ENCODE measurements at places on chromosomes 5 and 9.

DNA sequence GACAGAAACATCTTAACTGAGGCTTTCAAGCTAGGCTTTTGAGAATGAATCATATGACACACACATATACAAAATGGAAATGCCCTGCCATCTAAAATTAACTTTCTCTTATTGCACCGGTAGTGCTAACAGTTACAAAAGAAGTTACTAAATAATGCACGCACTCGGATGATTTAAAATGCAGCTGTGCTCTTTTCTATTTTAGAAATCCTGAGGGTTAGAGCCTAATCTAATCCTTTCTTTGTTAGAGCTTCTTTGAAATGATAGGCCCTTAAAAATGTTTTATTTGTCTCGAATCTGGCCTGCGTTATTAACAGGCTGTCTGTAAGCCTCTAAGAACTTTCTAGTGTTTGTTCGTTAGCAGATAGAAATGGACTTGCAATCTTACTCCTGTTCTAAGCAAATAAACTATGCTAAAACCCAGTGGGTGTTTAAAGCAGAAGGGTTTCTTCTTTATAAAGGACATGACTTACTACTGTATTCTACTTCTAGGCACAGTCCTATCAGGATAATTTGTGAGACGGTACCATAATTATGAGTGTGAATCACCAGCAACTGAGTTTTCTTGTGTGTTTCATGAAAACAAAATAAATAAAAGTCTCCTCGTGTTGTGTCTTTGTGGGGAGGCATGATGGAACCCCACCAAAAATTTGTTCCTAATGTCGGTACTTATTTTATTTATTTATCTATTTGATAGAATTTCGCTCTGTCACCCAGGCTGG, 69.2 kb upstream of the MYO10 start:
- DNase-seq = no peak

GRCh38 chr5:180596115-180596667, 4.9 kb upstream of the SCGB3A1 start:
- no peak for DNase-seq

DNA sequence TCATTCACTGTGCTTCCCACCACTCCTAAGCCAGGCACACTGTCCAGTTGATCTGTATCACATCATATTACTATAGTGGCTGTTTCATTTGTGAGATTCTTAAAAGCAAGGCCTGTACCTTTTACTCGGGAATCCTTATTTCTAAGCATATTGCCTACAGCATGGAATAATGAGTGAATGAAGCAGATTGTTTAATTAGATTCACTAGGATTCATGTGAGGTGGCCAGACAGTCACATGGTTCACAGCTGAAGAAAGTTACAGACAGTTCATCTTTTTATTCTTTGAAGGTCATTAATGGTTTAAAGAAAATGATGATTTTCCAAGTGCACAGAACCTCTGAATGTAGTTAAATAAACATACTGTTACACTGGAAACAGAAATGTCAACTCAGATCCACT, 24.3 kb upstream of the SEMA6A start:
- no peak for DNase-seq

- no peak for DNase-seq
These were observed 90.2 kb upstream of the SH3GL2 start for GRCh38 chr9:17488662-17489061.

GRCh38 chr5:24899180-24899579, 254.4 kb upstream of the CDH10 start:
- no peak for DNase-seq

DNA sequence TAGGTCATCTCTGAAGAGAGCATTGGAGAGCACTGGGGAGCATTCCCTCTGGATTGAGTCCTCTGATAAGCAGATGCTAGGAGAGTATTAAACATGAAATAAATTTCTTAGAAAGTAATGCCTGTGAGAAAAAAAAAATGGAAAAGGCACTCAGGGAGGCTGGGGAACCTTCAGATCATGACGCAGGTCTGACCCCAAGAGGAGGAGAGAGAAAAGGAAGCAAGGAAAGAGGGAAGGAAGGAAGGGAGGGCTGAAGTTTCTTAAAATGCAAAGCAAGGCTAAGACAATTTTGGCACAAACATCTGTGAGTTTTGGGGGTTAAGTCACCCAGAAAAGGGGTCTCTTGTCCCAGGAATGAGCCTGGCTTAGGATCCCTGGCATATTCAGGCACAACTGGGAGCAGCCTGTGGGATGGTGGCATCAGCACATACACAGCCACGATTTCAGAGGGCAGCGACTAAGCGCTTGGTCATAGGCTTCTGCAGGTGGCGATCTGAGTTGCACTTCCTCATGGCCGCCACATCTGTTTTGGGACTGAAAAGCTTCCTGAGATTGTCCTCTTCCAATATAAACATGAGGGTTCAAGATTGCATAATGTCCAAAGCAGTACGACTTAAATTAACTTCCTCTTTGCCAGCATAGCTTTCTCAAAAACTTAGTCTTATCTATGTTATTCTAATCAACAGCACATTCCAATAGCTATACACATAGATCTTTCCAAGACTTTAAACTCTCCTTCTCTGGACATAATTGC, 692.7 kb downstream of the DNAH5 start:
- DNase-seq = no peak

GRCh38 chr5:90956511-90957097, 398.0 kb downstream of the ADGRV1 start:
- DNase-seq = no peak

DNA sequence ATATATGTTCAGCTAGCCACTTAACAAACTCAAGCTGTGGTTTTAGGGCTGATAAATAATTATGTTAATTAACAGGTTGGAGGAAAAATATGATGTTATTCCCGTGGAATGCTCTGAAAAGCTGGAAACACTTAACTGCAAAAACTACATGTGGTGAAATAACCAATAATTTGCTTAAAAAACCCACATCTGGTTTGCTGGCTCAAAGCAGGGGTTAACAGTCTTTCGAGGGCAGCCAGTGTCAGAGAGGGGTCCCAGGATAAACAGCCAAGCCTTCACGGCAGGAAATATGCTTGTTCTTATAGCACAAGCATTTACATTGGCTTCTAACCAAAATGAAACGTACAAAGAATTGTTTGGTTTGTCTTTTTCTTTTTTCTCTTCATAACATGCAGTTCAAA, 254.0 kb upstream of the GAS1 start:
- DNase-seq = no peak

- DNase-seq = no peak
These were observed 476.4 kb downstream of the KIF4B start for GRCh38 chr5:155489949-155490348.

DNA sequence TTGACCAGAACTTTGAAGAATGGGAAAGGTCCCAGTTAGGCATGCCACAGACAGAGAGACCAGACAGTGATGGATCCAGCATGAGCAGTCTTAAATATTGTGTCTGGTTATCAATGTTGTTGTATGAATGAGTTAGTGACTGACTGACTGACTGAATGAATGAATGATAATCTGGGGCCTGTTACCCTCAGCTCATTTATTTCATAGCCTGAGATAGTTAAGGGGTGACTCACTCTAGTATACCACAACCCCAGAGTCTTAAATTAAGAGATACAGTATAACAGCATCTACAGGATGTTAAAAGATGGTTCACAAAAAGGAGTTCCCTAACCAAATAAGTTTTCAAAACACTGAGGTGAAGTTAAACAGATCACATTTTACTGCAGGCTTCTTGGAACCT, 133.5 kb downstream of the SGCD start:
- DNase-seq = no peak

DNA sequence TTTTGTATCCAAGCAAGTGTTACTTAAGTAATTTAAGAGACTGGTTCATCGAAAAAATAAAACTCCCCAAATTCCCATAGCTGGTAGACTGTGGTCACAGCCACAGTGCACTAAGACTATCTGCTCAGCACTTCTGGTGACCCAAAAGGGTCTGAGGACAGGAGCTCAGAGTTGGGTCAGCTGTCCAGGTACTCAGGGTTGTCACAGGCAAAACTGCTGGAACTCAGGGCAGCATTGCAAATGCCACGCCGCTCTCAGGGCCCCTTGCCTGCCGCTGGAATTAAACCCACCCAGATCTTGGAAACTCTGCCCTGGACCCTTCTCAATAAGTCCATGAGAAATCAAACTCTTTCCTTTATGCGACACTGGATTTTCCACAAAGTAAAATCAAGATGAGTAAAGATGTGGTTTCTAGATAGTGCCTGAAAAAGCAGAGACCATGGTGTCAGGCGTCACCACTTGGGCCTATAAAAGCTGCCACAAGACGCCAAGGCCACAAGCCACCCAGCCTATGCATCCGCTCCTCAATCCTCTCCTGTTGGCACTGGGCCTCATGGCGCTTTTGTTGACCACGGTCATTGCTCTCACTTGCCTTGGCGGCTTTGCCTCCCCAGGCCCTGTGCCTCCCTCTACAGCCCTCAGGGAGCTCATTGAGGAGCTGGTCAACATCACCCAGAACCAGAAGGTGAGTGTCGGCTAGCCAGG, at the start of gene IL13:
Gene IL13 (plus strand): TSS at position 498 of the 705 bp plus-strand sequence. CDS start 14 bp downstream, at position 512.
- no peak for DNase-seq

DNA sequence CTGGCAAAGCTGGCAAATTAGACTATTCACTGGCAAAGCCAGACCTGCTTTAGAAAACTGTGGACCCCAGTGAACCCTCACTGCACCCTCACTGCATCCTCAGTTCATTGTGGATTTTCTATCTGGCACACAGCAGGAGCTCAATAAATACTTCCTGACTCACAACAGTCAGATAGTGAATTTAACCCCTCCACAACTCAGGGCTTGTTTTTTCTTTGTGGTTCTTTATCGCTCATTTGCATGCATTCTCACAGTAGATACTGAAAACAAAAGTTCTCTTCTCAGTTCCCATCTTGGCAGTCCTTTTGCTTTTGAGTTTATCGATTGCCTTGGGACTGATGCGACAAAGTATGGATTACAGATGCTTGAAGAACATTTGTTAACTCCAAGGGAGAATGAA, 99.8 kb downstream of the ACTL7B start:
- DNase-seq = no peak

DNA sequence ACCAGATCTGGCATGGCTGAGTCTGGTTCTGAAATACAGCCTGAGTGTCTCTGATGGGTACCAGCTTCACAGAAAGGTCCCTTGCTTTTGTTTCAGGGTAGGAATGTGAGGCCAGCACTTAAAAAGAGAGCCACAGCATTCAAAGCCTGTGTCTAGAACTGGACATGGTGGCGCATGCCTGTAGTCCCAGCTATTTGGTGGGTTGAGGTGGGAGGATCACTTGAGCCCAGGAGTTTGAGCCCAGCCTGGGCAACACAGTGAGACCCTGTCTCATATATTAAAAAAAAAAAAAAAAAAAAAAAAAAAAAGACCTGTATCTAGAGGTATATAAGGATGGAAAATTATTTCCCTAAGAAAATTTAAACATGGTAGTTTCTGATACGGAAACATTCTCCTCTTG, 202.3 kb downstream of the GAPVD1 start:
- DNase-seq = no peak

DNA sequence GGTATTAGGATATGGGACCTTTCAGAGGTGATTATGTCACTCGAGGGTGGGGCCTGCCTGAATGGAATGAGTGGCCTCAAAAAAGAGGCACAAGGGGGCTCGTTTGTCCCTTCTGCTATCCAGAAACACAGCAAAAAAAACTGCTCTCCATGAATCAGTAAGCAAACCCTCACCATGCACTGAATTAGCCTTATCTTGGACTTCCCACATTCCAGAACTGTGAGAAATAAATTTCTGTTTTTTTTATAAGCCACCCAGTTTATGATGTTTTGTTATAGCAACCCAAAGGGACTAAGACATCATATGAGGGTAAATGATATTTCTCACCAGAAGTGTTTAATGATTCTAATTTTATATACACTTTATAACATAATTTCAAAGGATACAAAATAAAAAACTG, 476.6 kb upstream of the EDIL3 start:
- no peak for DNase-seq

GRCh38 chr9:134563397-134563796, 78.2 kb upstream of the COL5A1 start:
- no peak for DNase-seq

DNA sequence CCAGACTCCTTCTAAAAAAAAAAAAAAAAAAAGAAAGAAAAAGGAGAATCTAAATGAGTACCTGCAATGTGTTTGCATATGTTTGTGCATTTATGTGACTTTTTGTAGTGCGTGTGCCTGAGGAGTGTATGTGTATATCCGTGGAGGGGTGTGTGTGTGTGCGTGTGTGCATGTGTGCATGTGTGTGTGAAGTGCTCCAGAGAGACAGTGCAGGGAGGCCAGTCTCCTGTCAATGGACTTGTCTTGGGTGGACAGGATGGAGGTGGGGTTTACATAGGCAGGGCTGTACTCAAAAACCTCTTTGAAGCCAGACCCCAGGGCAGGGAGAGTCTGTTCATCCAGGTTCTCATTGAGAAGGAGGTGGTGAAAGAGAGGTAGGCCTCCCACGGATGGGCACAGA, 87.1 kb upstream of the MVB12B start:
- no peak for DNase-seq

DNA sequence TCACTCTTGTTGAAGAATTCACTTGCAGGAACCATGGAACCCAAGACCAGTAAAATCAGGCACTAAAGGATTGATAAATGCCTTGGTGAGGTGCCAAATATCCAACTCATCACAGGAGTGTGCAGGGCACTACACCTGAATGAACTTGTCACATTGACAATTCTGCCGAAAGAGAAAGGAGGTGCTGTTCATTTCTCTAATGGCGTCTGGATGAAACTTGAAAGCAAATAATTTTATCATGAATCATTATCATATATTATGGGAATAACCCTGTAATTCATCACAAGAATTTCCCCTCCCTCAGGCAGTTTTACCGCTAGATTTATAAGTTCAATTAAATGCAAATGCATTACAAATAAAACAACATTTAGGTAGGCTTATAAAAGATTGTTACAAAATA, 360.0 kb downstream of the GLIS3 start:
- no peak for DNase-seq

DNA sequence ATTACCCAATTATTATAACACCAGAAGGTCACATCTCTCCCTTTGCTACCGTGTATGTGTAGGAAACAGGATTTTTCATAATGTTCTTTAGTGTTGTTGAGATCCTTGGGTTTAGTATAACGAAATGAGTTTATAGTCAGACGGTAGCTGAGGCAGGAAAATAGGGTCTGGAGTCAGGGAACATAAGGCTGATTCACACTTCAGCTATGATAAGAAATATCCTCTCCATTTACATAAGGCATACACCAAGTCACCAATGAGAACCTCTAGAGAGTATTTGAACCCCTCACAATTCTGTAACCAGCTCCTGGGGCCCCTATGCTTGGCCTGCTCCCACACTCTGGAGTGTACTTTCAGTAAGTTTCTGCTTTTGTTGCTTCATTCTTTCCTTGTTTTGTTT, 58.9 kb upstream of the ANKH start:
- no peak for DNase-seq

GRCh38 chr9:76425677-76426453, 31.6 kb upstream of the RFK start:
- DNase-seq = no peak

GRCh38 chr5:132246806-132247205, 10.7 kb upstream of the PDLIM4 start:
- DNase-seq = no peak

DNA sequence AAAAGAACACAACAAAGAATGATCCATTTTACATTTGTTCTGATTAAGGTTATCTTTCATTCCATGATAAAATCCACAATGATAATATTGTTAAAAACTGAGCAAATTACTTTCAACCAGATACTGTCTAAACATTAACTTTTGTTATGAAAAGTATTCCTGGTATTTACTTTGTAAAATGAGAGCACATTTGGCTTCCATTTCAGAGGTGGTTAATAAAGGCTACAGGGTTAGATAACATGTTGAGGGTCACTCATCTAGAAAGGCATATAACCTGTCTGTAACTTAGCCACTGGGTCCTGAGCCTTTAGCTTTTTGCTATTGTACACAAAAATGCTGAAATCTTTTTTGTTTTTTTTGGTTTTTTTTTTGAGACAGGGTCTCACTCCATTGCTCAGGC, 99.3 kb downstream of the ANXA2R start:
- DNase-seq = no peak

GRCh38 chr5:154997746-154998145, 15.8 kb upstream of the KIF4B start:
- DNase-seq = no peak

Measured in Caki2 (cell line).